ENCODE measurements at places on chromosomes 4 and X.

- no peak for DNase-seq
Measured at GRCh38 chr4:77623091-77623490, 17.5 kb downstream of the CXCL13 start.

- DNase-seq = no peak
Measured at GRCh38 chr4:83114576-83114975, at the start of gene PLAC8. PLAC8 (minus strand) TSS chr4:83114729; CDS start chr4:83107921, 6,808 bp downstream.

- DNase-seq = no peak
Measured at GRCh38 chr4:136495851-136496250, 1036.4 kb downstream of the PCDH18 start.

DNA sequence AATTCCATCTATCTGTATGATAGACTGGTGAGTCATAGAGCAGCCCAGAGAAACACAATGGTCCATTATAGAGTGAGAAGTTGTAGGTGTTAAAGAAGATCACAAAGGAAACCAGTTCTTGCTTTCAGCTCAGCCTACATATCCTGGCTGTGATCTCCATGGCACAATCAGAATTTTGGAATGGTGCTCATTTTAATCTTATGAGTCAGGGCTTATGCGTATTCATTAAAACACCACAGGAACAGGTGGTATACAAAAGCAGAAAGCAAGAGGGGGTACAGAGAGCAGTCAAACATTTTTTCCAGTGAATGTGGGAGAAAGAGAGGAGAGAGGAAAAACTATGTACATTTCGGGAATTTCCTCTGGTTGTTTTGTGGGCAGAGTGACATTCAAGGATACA lies 126.9 kb downstream of the MFAP3L start:
- no peak for DNase-seq

- DNase-seq = no peak
Measured at GRCh38 chr4:81509822-81510221, 38.1 kb upstream of the RASGEF1B start.

DNA sequence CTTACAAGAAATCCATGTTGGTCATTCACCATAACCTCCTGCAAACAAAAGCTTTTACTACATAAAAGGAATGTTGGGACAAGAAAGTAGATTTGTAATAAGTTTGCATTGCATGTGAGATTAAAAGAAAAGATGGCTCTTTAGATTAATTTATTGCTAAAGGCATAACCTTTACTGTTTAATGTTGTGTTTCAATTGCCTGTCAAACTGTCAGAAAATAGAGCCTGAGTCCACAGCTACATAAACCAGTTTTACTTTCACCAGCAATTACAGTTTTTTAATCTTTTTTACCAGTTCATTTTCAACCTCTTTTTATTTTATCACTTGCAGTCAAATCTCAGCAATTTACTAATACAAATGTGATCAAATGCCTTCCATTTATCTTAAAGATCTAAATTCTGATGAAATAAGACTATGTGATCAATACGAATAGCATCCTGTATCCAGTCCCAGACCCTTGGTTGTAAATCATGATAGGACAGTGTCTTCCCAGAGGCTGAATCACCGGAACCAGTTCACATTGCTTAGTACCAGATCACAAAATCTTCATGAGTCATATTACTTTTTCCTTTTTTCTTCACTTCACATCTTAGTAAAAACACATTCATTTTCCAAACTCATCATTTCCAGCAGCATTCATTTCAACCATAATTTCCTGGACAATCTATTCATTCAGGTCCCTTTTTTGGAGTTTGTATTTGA lies 95.4 kb upstream of the FRG1 start:
- DNase-seq = no peak

GRCh38 chr4:35836596-35836995 lies 407.7 kb downstream of the ARAP2 start:
- DNase-seq = no peak

GRCh38 chr4:162461952-162462351 lies 298.2 kb upstream of the FSTL5 start:
- DNase-seq = no peak

DNA sequence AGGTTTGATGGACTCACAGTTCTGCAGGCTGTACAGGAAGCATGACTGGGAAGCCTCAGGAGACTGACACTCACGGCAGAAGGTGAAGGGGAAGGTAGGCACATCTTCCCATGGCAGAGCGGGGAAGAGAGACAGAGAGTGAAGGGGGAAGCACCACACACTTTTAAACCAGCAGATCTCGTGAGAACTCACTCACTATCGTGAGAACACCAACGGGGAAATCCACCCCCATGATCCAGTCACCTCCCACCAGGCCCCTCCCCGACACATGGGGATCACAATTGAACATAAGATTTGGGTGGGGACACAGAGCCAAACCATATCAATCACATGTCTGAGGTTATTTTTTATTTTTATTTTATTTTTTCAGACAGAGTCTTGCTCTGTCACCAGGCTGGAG lies 4.9 kb upstream of the NAT8L start:
- DNase-seq = no peak
